Activated T-cell treated with anti-CD3 and anti-CD28 coated beads for 48 hours (primary cell): ENCODE measurements at places on chromosomes 3 and 15.

DNA sequence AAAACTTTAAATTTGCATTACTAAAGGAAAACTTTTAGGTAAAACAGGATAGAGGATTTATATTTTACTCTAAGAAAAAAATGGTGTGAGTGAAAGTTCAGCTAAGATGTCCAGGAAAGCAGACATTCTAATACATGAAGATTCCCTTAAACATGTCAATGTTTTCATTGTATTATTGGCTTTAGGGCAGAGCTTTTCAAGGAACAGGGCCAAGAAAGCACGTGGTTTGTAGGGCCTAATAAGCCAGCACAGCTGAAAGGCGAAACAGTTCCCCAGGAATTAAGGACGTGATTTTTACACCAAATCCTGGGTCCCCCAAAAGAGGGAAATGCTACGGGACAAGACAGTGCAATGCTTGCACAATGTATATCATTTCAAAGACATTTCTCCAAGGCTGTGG, 48.6 kb upstream of the MKRN3 start:
- no peak for DNase-seq

DNA sequence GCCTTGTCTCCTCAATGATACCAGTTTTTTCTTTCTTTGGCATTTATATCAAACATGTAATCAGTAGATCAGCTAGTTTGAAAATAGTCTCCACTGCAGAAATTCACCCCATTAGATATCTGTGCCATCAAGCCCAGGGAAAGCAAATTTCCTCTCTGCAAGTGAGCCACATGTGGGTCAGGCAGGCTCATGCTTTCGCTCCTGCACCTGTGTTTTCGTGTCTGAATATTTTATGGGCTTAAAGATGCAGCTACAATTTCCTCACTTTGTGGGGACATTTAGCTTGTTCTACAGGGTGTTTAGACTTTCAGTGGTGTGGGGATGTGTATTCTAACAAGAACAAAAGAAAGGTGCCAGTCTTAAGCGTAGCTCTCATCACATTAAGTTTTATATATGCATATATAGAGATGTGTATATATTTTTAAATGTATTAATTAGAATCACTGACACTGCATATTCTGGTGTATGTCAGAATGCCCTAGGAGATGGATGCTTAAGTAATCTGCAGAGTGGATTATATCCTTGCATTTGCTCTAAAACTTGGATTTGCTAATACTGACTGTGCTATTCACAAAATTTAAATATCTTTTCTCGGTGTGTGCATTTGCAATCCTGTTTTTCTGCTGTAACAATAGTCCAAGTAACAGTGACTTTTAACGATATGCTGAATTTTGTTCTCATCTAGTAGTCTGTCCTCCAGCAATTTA, 372.6 kb downstream of the PTPRG start:
- DNase-seq = no peak

DNA sequence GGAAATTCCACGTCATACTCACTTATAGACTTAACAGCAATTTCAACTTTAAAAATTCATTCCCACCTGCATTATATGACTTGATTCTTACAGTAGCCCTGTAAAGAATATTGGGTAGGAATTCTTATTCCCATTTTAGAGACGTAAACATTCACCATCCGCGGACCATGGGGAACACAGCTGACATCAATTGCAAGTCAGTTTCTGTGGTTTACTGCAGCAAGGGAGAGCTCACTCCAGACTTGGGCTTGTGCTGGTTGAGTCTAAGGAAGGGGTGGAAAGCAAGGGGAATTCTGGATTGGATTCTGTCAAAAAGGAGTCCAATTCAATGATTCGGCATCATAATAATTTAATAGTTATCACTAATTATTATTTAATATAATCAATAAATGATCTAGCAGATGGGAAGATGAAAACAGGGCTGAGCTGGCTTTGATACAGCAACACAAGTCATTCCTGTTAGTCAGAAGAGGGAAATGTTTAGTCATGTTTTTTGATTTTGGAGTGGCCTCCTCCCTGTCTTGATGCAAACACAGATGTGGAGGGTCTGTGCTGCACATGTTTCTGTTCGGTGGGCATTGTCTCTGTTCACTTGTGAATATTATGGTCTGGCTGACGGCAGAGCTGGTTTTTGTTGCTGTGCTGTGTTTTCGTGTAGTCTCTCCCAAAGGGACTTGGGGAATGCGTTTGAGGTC, 9.7 kb downstream of the LIPC start:
- no peak for DNase-seq

DNA sequence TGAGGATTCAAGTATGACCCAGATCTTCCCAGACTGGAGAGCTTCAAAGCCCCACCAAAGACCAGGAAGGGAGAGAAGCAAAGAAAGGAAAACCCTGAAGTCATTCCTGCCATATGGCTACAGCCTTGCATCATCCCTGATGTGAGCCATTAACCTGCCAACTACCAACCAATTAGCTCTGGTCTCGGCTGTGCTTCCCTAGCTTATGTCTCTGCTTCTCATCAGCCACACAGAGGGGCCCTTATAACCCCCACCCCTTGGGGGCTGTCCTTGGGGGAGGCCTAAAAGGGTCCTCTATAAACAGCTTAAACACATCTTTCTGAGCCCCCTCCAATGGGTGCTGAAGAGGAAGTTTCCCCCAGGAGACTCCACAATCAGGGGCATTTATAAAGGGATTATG, 52.8 kb downstream of the NOX5 start:
- no peak for DNase-seq

DNA sequence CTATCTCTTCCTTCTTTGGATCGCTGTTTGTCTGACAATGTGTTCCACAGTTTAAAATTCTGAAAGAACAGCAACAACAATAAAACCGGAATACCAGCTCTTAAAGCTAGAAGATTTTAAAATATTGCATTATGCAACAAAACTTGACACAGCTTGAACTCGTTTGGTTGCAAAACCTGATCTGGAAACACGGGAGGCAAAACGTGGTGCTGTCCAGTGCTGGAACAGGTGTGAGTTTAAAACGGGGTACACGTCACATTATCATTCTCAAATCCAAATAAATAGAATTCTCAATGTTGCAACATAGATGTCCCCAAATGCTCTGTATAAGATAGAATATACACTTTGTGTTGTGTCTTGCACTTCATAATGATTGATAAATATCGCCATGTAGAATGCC, 110.9 kb upstream of the LYSMD4 start:
- no peak for DNase-seq

DNA sequence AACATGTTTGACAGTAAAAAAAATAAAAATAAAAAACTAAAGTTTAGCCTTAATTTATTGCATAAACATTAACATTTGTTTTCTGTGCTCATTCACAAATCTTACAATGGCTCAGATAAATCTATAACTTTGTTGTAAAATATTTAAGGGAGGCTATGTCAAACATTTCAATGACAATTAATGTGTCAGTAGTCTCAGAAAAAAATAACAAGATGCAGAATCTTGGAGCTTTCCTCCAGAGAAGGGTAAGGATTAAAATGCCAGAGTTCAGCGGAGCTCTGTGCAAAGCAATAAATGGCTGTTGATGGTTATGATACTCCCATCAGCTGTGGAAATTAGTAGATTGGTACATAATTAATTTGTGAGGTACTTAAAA, 20.0 kb upstream of the CAPN7 start:
- no peak for DNase-seq

DNA sequence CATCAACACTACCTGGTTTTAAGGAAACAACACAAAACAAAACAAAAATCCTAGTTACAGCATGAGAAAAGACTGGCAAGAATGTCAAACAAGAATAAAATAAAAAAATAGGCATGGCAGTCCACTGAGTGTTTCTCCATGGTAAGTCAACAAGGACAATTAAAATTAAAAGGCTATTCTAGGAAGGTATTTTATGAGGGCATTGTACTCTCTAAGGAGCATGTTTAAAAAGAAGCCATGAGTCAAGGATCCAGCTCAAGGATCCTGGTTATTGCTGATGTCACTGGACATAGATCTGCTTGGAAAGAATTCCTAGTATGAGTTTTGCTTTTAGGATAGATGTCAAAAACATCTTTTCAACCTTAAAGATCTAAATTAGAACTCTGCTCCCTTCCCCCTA, 106.7 kb downstream of the MYO5A start:
- DNase-seq = no peak

GRCh38 chr3:146035366-146035765, 125.6 kb downstream of the PLOD2 start:
- DNase-seq = no peak

GRCh38 chr15:92000709-92001108, 147.2 kb downstream of the SLCO3A1 start:
- no peak for DNase-seq

- DNase-seq = no peak
Observed at GRCh38 chr15:90344662-90345061, 7.4 kb upstream of the ZNF774 start.

DNA sequence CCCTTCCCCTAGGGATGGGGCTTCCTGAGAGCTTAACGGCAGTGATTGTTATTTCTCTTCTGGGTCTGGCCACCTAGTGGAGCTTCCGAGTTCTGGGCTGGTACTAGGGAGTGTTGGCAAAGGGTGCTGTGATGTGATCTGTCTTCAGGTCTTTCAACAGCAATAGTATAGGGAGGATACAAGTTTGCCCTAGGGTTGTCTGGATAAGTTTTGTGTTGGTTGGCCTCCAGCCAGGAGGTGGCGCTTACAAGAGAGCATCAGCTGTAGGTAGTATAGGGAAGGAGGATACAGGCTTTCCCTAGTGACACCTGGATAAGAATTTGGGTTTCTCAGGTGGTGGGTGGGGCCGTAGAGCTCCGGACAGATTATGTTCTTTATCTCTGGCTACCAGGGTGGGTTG, 19.2 kb upstream of the CPOX start:
- no peak for DNase-seq

DNA sequence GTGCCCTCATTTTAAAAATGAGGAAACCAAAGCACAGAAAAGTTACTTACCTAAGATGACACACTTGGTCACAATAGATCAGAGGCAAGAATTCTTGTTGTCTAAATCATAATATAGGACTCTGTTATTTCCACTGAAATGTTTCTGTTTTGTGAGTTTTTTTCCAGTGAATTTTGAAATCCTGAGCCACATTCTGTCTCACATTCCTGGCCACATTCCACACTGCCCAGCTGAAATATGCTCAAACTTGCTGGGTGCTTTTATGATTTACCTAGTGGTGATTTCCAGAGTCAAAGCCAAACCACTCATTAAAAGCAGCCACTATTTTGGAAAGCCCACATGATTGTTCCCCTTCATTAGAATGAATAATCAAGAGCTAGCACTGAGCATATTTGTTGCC, 82.3 kb upstream of the NPHP3 start:
- DNase-seq = no peak

DNA sequence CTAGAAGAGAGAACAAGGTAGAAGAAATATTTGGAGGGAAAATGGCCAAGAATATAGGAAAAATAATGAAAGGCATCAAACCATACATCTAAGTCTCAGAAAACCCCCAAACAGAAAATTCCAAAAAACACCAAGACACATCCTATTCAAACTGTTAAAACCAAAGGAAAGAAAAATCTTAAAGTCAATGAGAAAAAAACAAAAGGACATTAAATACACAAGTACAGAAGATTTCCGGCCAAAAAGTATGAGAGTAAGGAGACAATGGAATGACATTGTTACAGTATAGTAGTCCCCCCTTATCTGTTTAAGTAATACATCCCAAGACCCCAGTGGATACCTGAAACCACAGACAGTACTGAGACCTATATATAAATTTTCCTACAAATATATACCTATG, 18.8 kb downstream of the CLASP2 start:
- DNase-seq = no peak

- no peak for DNase-seq
Observed at GRCh38 chr15:29666241-29666640, 156.0 kb downstream of the TJP1 start.

GRCh38 chr3:69368129-69368741, 17.7 kb downstream of the FRMD4B start:
- no peak for DNase-seq

- no peak for DNase-seq
Observed at GRCh38 chr15:44099671-44100070, 95.4 kb downstream of the FRMD5 start.

DNA sequence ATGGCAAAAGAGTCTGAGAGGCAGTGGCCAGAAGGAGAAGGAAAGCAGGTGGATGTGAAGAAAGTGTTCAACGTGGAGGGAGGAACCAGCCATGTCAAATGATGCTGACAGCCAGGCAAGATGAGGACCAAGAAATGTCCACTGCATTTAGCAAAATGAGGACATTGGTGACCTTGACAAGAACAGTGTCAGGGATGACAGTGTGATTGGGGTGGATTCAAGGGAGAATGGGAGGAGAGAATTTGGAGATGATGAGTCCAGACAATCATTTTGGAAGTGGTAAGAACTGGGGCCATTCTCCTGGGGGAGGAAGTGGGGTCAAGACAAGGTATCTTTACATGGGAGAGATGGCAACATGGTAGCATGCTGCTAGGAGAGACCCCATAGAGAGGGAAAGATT, 47.4 kb downstream of the CPN2 start:
- no peak for DNase-seq

DNA sequence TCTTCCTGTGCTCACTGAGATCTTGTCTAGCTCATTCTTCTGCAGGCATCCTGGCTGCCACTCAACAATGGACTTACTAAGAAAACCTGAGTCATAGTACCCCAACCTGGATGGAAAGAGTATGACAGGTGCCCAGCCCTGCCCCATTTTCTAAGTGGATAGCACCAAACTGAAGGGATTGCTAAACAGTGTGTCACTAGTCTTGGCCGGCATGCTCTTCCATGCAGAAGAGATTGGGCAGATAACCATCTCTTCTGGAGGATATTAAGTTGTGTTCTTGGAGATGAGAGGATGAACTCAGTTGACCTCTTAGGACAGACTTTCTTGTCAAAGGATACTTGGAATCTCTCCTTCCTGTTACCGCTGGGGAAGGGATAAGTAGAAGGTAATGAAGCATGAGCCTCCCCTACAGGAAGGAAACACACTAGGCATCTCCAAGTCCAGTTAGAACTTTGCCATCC, 797.5 kb downstream of the AGBL1 start:
- no peak for DNase-seq

GRCh38 chr15:70379134-70379533, 281.4 kb upstream of the TLE3 start:
- DNase-seq = no peak

DNA sequence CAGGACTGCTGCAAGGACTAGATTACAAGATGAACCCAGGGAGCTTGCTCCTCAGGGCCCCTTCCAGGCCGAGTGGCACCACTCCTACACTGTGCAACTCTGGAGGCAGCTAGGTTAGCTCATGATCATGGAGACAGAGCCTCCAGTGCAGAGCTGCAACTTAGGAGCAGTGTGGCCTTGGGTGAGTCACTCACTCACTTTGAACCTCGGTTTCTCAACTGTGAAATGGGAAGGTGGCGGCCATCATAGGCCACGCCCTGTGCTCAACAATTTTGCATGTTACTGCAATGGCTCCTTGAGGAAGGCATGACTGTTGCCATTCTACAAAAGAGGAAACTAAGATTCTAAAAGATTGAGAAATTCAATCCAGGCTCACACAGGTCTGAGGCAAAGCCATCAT, 11.2 kb upstream of the CXCR6 start:
- no peak for DNase-seq

GRCh38 chr3:112187300-112187699, 54.3 kb upstream of the GCSAM start:
- DNase-seq = no peak

- DNase-seq = no peak
Observed at GRCh38 chr3:10977892-10978510, 14.5 kb upstream of the SLC6A1 start.
